ENCODE measurements at places on chromosomes 5 and 9. TPM values are rescaled to one million over a fixed set of nuclear protein-coding genes. Genes with fewer than 3 reads are reported as not detected.

Gene IL3
- total RNA-seq, result not detected

Gene ADAMTSL2
- total RNA-seq, result not detected

Gene SLC6A3
- not detected for total RNA-seq

Gene PDCD1LG2
- 10.8 TPM for total RNA-seq

Gene DNAJB5
- 29.7 TPM for total RNA-seq

All from hair follicular keratinocyte (primary cell).